ENCODE measurements at places on chromosomes 13 and 19. TPM values are rescaled to one million over a fixed set of nuclear protein-coding genes. Genes with fewer than 3 reads are reported as not detected.

ZNF723 gene
- total RNA-seq, result not detected

CYP2A7 gene
- not detected for total RNA-seq

PEG3 gene
- total RNA-seq, result not detected

GRCh38 chr19:2243274-2244124 lies 5.6 kb upstream of the AMH start:
- DNase-seq, result no peak

DNA sequence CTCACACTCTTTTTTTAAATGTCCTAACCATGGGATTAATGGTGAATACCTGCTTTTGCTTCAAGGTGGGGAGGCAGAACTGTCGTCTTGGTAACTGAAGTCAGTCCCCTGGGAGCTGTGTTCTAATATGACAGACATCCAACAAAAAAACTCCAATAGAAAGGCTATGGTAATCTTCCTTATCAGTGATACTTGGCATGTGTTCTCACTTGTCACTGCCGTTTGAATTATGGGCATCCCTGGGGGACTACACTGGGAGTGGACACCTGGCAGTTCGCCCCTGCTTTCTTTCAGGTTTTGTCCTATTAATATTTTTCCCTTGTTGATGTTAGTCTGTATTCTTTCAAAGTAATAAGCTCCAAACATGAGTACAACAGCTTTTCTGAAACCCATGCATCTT lies 252.6 kb downstream of the SLITRK5 start:
- DNase-seq, result no peak

DNA sequence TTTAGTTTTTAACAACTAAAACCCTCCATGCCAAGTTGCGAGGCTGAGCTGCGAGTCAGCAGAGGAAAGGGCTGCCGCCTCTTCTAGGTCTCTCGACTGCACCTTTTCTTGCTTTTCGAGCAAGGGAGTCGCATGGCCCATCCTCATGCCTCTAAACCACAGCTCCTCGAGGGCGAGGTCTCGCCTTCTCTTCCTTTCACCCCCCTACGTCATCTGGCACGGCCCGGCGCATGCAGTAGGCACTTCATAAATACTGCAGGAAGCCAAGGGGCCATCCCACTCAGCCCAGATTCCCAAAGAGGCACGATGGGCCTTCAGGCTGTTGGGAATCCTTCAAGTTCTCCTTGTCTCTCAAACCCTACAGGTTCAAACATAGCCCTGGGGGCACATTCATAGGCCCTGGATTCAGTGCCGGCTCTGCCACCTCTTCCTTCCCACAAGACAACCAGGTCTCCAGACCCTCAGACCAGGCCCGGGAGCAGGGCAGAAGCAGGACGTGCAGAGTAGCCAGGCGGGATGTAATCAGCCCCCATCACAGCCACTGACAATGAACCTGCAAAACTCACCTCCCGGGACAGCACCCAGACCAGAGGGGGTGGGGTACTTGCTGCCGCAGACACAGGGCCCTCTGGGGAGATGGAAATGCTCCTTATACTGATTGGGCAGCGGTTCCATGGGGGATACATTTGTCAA lies 41.7 kb downstream of the GGACT start:
- DNase-seq, result no peak

MFSD12 gene
- 54.2 TPM for total RNA-seq

DNA sequence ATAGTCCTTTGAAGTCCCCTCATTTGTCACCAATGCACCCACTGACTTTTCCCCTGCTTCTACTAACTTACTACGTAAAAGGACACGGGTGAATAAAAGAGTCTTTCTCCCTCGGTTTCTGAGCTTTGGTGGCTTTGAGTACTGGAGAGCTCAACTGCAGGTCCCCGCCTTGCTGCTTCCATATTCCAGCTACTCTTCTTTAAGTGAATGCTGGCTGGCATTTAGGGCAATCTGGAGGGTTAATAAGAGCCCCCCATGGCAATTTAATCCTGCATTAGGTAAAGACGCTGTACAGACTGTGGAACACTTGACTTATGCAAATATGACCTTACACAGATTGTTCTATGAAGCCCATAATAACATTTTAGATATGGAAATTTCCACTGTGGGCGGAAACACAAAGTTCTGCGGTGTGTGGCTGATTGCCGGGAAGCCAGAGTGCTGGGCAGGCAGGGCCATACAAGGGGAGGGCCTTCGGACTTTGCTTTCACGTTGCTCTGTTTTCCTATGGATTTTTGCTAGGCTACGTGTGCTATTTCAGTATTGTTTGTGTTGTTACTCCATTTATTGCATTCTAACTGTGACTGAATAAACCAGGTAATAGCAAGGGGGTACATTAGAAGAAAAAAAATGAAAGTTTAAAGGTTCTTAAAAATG lies 97.5 kb downstream of the SLC10A2 start:
- no peak for DNase-seq

GRCh38 chr13:27915301-27916207 lies 4.2 kb upstream of the PDX1 start:
- no peak for DNase-seq

GRCh38 chr13:48827709-48828108 lies 148.0 kb upstream of the FNDC3A start:
- DNase-seq, result no peak

GRCh38 chr19:35213663-35214632 lies 14.6 kb downstream of the FAM187B start:
- peak; percentile 89 for DNase-seq

GRCh38 chr19:16788479-16788878 lies 40.7 kb upstream of the SIN3B start:
- DNase-seq, result no peak

CCNA1 gene
- 0.62 TPM for total RNA-seq

GRCh38 chr19:7970716-7971448 lies 27.4 kb upstream of the TIMM44 start:
- peak; percentile 36 for DNase-seq

DNA sequence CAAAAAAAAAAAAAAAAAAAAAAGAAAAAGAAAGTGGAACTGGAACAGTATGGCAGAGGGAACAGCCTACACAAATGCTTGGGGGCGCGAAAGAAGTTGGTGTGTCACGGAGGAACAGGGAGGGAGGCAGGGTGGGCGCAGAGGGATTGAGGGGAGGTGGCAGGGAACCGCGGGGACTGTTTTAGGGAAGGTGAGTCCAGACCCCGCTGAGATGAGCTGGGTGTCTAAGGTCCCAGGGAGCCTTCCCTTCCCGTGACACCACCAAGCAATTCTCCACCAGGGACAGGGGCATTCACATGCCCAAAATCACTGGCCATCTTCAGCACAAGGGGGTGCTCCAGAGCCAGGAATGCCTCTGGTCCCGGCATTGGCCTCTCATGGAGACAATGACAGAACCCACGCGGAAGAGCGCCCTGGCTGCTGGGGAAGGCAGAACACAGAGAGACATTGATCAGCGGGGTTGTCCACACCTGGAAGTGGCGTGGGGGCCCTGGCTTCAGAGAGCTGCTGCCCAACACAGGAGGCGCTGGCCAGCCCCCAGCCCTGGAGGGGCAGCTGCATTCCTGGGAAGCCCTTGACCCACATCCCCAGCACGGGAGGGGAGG lies 6.9 kb downstream of the PEAK3 start:
- peak; percentile 63 for DNase-seq

GRCh38 chr19:33503030-33503429 lies 18.6 kb downstream of the PEPD start:
- no peak for DNase-seq

- DNase-seq, result peak; percentile 76
Observed at GRCh38 chr19:33280351-33280921, 21.9 kb downstream of the CEBPA start.

- peak; percentile 69 for DNase-seq
Observed at GRCh38 chr13:113129921-113130750, 7.5 kb downstream of the F10 start.

- no peak for DNase-seq
Observed at GRCh38 chr13:21310220-21310619, 133.8 kb downstream of the MRPL57 start.
